Activated T-cell treated with anti-CD3 and anti-CD28 coated beads for 4 hours (primary cell): ENCODE measurements at places on chromosomes 3 and 15.

DNA sequence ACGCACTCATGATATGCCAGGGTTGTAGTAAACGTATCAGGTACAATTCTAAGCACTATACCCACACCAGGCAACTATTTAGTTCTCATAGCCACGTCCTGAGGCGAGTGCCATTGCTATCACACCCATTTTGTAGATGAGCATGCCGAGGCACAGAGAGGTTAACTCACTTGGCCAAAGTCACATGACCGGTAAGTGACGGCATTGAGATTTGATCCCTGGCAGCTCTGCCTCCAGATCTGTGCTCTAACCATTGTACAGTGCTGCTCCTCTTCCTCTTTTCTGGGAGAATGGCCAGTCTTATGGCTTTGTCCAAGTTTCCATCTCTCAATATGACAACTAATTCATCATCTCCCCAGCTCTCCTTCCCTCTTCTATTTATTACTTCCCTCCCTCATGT lies 18.9 kb upstream of the ATP2B2 start:
- no peak for DNase-seq

GRCh38 chr3:179410331-179410730 lies 40.9 kb downstream of the GNB4 start:
- no peak for DNase-seq

DNA sequence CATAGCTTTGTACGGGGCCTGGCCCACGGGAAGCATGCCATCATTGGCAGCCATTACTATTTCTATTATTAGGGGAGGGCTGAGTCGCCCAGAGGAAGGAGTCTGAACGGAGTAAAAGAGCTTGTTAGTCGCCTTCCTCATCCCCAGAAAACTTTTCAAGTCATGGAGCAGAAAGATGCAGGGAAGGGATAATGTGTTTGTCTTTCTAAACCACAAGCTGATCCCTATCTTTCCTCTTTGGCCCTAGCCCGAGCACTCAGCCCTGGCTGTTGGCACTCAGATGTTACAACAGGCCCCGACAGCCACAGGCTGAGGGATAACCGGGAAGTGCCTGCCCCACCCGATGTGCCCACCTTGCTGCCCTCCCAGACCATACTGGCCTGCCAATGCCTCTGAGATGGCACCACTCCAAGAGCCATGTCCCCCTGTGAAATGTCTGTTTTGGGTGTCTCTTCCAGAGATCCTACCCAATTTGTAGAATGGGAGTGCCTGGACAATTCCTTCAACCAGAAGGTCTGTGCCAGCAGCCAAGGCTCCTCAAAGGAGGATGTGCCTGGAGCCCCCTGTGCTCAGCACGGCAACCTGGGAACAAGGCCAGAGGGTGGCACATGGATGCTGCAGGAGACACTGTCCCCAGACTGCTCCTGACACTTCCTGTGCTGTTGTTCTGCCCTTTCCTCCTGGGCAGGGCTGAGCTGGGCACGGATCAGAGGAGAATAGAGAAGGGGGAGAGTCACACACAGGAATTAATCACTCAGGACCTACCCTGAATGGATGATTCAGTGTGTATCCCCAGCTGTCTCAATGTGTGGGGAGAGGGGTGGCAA lies 10.8 kb downstream of the PAK6 start:
- no peak for DNase-seq

DNA sequence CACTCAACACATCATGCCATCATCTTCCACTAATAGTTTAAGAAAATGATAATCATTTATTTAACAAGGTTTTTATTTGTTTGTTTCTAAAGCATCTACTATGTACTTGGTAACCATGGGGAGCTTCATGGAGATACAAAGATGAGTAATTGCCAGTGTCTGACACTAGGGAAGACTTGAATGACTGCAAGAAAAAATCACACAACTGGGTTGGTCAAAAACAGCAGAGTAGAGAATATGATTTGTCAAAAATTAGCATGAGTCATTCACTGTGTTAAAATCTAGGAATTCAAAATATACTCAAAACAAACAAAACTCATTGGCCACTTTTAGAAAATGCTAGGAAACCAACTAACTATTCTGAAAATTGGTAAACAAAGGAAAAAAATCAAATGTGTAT lies 6.3 kb downstream of the BNC1 start:
- DNase-seq: no peak

GRCh38 chr15:38868326-38869114 lies 303.9 kb upstream of the RASGRP1 start:
- DNase-seq: no peak

DNA sequence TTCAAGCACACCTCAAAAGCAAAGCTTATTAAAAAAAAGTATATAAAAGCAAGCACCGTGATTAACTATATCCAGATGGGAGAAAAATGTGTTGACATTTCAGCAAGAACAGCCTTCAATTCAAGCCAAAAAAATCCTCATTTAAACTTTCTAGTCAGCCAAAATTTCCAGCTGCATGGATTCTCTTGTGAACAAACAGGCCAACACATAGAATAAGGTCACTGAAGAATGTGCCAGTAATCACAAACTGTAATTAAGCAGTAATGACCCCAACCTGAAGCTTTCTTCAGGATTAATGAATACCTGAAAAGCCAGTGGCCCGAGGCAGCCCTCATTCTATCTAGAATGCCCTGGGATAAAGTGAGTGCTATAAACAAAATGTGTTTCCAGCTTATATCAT lies 130.7 kb upstream of the KCNMB2 start:
- no peak for DNase-seq

DNA sequence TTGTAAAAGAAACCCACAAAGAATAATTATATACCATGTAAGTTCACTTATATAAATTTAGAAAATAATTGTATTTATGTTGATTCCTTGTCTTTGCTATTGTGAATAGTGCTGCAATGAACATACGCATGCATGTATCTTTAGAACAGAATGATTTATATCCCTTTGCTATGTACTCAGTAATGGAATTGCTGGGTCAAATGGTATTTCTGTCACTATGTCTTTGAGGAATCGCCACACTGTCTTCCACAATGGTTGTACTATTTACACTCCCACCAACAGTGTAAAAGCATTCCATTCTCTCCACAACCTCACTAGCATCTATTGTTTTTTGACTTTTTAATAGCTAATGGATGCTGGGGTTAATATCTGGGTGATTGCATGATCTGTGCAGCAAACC lies 149.4 kb upstream of the CNTN3 start:
- no peak for DNase-seq

DNA sequence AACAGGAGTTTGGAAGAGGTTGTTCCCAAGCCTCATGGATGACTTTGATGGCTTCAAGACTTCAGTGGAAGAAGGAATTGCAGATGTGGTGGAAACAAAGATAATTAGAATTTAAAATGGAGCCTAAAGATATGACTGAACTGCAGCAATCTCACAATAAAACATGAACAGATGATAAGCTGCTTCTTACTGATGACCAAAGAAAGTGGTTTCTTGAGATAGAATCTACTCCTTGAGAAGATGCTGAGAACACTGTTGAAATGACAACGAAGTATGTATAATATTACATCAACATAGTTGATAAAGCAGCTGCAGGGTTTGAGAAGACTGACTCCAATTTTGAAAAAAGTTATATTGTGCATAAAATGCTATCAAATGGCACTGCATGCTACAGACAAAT lies 21.2 kb downstream of the MYO9A start:
- no peak for DNase-seq

- no peak for DNase-seq
These were observed 73.2 kb downstream of the AAGAB start for GRCh38 chr15:67181221-67181639.

DNA sequence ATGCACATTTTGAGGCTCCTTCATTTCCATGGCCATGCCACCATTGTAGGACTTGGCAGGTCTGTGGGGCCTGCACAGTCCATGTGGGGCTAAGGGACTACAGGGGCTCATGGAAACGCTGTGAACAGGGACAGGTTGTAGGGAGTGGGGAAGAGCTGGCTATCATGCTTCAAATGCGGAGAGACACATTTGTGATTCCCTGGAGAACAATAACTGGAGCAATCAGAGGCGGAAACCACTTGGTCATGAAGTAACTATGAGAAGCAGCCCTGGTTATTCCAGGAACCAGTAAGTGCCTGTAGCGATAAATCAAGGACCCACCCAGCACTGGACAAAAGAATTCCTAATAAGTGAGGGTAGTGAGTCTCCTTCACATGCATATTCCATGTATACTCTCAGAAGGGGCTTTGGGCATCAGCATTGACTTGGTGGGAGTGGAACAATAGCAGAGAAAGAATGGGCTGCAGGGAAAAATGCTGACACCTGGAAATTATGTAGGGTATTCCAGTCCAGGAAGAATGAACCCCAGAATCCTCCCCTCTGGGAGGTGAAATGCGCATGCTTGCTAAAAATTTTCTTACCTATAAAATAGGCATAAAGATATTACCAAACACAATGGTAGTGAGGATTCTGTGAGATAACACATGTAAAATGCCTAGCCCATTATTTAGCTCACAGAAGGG lies 251.4 kb upstream of the ROPN1 start:
- DNase-seq: no peak

GRCh38 chr3:187946163-187946691 lies 201.0 kb upstream of the BCL6 start:
- no peak for DNase-seq

DNA sequence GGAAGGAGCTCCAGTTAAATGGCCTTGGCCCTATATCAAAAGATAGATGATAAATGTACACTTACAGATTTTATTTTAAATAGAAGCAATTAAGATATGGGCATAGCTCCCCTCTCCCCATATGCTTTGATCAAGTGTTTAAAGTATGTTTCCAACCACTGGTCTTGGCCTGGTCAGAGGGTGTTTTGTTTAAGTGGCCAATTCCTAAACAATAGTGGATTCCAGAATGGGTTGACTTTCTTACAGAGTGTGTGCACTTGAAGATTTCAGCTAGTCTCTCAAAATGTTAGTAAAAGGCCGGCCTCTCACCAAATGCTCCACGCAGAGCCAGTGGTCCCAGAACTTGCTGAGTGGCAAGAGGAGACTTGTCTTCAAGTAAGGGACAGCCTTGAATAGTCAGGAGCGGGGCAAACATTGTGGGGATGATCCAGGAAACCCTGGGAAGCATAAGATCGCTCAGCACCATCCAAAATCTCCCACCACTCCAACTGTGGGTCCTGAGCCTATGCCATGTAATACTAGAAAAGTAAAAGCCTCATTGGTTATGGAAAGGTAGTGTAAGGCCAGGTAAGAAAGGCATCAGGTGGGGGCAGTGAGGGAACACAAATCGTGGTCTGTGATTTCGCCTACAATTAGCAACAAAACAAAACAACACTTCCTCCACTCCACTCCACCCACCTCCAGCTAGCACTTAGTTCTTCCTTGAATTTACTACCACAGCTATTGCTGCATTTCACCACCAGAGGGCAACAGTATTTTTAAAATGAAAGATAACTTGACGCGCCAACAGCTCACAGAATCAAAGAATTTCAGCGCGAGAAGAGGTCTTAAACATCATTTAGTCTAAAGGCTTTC lies 4.8 kb downstream of the RARRES1 start:
- DNase-seq: peak; percentile 41

GRCh38 chr3:171283183-171283847 lies 176.9 kb downstream of the TNIK start:
- DNase-seq: no peak
